Peyer's patch (tissue), 4 donors: ENCODE measurements at places on chromosomes 1 and 21. TPM values are rescaled to one million over a fixed set of nuclear protein-coding genes. Genes with fewer than 3 reads are reported as not detected.

The FCGR1A gene
- not detected for total RNA-seq

The GJA4 gene
- total RNA-seq, result 2.8 TPM

The CRP gene
- not detected for total RNA-seq

The CYP2J2 gene
- 14.9 TPM for total RNA-seq

The GNG4 gene
- total RNA-seq, result 1.6 TPM

The RAB7B gene
- 0.40 TPM for total RNA-seq

The FCRL1 gene
- not detected for total RNA-seq

The LENEP gene
- total RNA-seq, result not detected

The S100PBP gene
- 63.5 TPM for total RNA-seq

The DCDC2B gene
- not detected for total RNA-seq

The RGSL1 gene
- total RNA-seq, result not detected

The C1QTNF12 gene
- total RNA-seq, result not detected

The WNT9A gene
- 3.5 TPM for total RNA-seq

The KCNN3 gene
- 0.85 TPM for total RNA-seq
